ENCODE measurements at places on chromosomes 12 and 14.

GRCh38 chr14:71636820-71637471 lies 295.3 kb upstream of the RGS6 start:
- no peak for DNase-seq

DNA sequence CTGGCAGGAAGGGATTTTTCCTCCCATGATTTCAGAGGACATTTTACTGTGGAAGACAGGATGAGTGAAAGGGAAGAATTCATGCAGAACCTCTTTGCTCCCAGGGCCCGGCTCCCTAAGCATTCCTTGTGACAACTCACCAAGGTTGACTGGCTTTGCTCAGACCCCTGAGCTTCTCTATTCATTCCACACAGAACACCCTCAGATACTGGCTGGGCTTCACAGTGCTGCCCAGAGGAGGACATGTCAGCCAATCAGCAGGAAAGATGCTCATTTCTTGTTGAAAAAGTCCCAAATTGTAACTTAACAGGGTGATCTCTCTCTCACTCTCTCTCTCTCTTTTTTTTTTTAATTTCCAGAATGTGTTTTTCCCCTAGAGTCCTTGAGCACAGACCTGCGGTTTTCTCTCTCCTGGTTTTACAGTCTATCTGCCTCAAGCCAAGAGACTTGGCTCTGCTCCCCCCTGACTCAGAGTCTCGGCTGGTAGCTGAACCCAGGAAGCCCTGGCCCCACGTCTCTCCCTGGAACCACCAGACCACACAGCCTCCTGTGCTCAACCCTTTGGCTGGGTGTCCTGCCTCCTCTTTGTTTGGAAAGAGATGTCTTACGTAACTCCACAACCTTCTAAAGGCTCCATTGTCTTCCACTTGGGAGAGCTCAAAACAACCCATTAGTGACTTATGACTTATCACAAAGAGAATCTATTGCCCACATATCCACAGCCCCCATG lies 43.9 kb downstream of the SSPN start:
- DNase-seq = no peak

DNA sequence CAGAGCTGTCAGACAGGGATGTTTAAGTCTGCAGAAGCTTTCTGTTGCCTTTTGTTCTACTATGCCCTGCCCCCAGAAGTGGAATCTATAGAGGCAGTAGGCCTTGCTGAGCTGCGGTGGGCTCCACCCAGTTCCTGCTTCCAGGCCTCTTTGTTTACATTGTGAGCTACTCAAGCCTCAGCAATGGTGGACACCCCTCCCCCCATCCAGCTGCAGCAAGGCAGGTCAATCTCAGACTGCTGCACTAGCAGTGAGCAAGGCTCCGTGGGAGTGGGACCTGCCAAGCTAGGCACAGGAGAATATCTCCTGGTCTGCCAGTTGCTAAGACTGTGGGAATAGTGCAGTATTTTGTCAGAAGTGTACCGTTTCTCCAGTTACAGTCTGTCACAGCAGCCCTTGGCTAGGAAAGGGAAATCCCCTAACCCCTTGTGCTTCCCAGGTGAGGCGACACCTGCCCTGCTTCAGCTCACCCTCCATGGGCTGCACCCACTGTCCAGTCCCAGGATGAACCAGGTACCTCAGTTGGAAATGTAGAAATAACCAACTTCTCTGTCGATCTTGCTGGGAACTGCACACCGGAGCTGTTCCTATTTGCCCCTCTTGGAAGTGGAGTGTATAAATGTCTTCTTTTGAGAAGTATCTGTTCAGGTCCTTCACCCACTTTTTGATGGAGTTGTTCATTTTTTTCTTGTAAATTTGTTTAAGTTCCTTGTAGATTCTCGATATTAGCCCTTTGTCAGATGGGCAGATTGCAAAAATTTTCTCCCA lies 213.5 kb upstream of the SLC38A2 start:
- peak; percentile 19 for DNase-seq

GRCh38 chr12:93642751-93643150 lies 34.4 kb upstream of the CRADD start:
- no peak for DNase-seq

GRCh38 chr12:33770652-33771051 lies 251.6 kb upstream of the ALG10 start:
- no peak for DNase-seq

- DNase-seq = no peak
Observed at GRCh38 chr12:98344046-98344930, 171.1 kb upstream of the TMPO start.
